ENCODE measurements at places on chromosomes 2 and 18. TPM values are rescaled to one million over a fixed set of nuclear protein-coding genes. Genes with fewer than 3 reads are reported as not detected.
A peak's percentile ranks its signal among the peaks of the same experiment; 100 is the strongest.

Gene ICOS
- total RNA-seq = not detected

Gene IL36RN
- total RNA-seq = not detected

DNA sequence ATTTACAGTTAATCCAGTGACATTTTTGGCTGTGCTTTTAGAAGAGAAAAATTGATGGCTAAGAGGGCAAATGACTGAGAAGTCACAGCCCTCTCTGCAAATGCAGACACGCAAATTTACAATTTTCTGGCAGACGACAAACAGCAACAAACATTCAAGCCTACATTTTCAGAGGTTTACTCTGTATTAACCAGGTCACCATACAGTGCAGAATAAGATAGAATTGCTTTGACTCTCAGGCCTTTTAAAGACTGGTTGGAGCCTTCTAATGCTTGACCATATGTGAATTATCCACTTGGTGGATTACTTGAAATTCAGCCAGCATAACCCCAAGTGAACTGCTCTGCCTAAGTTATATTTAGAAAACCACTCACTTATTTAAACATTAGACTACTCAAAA lies 280.9 kb upstream of the STON1 start:
- DNase-seq = no peak

- DNase-seq = no peak
Measured at GRCh38 chr2:86225581-86225980, 26.3 kb downstream of the MRPL35 start.

DNA sequence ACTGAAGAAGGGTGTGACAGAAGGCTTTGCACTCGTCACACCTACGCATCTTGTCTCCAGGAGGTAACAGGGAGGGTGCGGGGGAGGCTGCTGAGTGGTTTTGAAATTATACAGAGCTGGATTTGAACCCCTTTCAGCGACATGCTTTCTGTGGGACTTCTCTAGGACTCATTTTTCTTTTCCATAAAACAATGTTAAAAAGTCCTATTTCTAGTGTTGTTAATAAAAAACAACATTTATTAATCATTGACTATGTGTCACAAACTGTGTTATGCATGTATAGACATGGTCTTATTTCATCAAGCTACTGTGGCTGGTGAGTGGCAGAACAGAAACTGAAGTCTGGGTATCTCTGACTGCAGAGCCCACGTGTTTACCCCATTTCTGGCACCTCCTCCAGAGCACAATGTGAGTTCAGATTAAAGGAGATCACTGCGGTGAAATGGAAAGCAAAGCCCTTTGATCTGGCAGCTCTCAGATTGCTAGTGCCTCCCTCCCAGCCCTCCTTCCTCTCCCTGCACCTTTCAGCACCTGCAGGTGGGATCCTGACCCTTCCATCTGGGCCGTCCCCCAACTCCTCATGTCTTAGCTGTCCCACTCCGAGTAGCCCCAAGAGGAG lies 315.5 kb upstream of the MYT1L start:
- no peak for DNase-seq

DNA sequence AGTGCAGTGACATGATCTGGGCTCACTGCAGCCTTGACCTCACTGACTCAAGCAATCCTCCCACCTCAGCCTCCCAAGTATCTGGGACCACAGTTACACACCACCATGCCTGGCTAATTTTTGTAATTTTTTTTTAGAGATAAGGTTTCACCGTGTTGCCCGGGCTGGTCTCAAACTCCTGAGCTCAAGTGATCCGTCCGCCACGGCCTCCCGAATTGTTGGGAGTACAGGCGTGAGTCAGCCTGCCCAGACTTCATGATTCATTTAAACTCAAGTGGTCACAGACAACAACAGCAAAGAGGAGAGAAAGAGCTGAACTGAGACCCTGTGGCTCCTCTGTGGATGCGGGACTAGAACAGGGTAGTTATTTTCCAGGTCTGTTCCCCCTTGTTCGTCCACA lies 83.0 kb downstream of the TSHZ1 start:
- no peak for DNase-seq

Gene ANKRD29
- 0.46 TPM for total RNA-seq

- DNase-seq = no peak
Measured at GRCh38 chr2:45267062-45267792, 258.0 kb upstream of the SIX2 start.

Gene TMEFF2
- total RNA-seq = 0.04 TPM

GRCh38 chr2:127355407-127356008 lies 32.3 kb downstream of the MAP3K2 start:
- DNase-seq = no peak

DNA sequence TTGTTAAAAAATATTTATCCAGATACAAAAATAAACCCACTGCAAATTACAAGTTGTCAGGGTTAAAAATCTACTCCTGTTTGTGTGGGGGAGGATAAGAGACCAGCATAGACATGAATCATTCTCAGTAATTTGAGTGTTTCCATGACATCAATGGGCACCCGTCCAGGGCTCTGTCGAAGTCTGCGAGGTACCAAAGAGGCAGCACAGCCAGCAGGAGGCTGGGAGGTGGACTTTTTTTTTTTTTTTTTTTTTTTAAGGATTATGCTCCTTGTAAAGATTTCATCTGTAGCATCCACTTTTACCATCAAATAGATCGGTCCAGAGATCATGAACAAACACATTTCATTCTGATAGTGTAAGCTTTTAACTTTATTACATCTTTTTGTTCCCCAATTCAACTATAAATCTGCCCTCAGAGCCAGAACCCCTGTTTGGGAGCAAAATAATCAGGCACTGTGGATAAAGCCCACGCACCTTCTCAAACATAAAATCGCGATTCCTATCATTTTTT lies 182.0 kb downstream of the TCF4 start:
- DNase-seq = peak; percentile 90

- no peak for DNase-seq
Measured at GRCh38 chr2:63789338-63790020, 52.2 kb upstream of the UGP2 start.

Gene ASTL
- total RNA-seq = not detected

DNA sequence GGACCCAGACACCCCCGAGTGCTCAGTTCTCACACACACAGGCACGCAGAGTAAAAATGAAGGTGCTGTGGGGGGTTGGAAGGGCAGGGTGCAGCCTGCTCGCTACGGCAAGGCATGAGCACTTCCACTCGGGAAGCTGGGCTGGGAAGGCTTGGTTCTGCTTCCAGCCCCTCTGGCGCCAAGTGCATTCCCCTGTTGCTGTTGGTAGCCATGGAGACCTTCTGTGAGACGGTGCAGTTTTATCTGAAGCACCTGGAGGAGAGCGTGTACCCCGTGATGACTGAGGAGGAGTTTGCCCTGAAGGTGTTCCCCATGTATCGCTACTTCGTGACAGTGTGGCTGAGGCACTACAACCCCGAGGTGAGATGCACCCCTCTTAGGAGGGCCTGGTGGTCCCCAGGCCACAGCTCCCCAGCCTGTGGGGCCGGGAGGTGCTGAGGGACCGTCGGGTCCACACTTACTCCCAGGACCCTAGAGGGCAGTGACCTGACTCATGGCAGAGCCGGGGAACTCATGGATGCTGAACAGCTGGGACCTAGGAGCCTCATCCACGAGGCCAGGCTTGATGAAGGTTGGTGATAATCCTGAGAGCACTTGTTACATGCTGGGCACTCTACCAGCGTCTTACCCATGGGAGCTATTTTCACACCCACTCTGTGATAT lies 15.5 kb downstream of the MROH2A start:
- DNase-seq = no peak

Gene XIRP2
- not detected for total RNA-seq

Gene IL36A
- total RNA-seq = not detected

DNA sequence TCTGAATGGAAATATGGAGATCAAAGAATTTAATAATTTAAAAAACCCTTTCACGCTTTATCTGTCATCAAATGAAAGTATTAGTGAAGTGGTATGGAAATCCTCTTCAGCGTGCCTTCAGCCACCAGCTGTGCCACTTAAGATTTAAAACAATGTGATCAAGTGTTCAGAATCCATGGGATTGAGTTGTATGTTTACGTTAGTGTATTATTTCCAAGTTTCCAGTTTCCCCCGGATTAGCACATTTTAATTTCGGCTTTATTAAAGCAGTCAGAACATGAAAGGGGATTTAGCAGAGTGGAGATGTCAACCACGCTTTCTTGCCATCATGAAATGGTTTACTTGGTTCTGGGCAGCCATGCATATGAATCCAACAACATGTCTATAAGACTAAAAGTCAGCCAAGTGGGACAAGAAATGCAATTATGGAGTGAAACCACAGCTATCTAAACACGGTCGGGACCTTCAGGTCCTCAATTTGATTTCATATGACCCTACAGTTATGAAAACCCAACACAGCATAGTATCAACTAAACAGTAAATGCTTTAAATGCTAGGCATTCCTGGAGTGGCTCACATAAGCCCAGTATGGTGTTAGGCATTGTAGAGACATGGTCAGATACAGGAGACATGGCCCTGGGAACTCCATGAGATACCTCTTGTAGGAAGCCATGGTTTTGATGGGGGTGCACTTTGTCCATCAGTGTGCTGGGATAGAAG lies 224.9 kb upstream of the EPAS1 start:
- DNase-seq = no peak

DNA sequence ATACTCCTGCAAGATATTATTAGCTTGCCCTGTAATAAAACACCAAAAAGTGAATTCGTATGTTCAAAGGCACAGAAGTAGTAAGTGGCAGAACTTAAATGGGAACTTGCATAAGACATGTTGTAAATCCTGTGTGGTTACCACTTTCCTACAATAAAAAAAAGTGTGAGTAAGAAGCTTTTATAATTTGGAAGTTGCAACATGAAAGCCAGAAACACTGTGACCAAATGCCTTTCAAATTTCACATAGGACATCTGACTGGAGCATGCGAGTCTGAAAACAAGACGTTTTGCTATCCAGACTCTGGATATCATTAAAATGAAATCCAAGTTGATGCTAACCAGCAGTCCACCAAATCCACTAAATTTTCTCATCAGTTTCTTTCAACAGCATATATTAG lies 886.2 kb upstream of the NRXN1 start:
- DNase-seq = no peak

DNA sequence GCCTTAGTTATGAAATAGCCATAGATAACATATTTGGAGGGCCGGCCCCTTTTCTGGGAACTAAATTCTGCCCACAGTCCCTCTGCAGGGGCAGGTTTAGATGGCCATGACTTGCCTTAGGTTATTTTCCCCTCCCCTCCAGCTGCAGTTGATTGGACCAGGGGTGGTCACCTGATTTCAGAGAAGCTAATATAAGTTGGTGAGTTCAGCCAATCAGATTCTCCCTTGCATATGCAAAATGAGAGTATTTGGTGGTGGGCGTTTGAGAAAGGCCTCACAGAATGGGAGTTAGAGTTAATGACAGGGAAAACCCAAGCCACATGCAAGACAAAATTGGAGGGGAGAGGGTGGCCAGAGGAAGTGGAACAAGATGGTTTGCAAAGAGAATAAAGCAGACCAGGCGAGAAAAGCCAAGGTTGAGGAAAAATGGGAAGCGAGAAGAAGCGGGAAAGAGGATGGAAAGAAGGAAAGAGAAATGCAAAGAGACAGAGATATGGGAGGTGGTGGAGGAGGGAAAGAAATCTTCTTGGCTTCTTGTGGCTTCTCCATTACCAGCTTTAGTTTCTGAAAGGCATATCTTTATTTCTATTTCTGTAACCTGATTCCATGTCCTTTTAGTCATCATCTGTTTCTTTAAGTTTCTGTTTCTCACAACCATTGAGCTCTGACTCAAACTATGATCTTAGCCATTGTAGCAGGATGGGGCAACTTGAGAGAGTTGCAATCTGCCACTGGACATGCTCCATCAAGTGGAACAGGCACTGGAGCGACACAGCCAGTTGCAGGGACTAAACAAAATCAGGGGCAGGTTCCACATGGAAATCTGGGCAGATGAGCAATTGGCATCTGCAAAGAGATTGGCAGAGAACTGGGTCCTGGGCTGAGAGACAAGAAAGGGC lies 108.1 kb upstream of the SIX3 start:
- DNase-seq = no peak

DNA sequence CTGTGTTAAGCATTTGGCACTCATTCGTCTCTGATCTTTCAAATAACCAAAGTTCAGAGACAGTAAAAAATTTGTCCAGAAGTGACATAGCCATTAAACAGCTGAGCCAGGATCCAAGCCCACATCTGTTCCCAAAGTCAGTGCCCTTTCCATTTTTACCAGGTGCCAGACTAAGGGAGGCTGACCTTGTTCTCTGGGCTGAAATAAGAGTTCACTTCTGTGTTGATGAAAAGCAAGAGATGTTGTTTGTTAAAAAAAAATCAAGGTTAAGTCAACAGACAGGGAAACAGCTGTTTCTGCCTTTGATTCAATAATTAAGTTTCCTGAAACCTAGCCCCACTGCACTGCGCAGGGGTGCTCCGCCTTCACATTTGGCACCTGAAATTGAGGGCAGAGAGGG lies 117.1 kb downstream of the PRKRA start:
- no peak for DNase-seq

DNA sequence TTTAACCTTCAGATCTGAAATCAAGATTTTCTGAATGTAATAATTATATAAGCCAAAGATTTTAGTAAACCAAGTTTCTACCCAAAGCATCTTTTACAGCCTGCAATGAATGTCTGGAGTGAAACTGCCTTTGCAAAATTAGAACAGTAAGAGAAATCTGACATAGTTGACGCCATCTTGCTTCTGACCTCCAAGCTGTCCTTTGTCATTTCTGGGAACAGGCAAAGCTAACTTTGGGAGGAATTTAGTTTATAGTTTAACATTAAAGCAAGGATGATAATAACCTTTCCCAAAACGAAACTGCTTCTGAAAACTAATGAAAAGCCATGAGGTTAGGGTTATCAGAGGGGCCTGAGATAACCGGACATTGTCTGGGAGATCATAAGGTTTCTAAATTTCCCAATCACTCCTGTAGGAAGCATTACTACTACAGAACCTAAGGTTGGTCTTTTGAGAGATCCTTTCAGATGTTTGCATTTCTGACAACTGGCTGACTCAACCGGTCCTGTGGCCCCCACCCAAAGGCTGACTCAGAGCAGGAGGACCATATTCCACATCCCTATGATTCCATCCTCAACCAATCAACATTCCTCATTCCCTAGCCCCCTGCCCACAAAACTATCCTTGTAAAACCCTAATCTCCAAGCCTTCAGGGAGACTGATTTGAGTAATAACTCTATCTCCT lies 124.5 kb downstream of the TMEM131 start:
- DNase-seq = no peak

- no peak for DNase-seq
Measured at GRCh38 chr2:57696016-57696415, 350.6 kb upstream of the VRK2 start.

GRCh38 chr2:127358044-127358443 lies 29.7 kb downstream of the MAP3K2 start:
- DNase-seq = no peak

DNA sequence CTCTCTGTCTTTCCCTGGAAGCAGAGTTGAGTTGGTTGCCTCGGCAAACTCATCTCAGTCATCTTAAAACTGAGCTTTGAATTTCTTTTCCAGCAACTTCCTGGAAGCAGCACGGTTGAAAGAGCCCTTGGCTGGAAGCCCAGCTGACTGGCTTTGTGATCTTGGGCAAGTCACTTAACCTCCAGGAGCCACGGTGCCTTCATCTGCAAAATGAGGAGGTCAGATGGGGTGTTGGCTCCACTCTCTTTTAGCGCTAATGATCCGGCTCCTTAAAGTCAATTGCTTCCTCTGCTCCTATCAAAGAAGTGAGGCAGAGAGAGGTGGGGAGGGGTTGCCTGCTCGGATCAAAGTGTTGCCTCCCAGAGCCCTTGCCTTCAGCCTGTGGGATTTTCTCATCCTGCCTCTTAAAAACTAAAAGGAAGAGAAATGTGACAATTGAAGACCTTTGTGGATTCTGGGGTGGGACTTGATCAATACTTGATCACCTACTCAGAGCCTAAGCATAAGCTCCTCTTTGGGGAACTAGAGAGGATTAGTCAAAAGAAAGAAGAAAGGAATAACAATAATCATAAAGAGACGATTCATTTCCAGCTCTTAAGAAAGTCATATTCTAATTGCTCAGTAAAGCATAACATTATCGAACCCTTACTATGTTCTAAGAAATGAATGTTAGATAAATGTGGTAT lies 86.6 kb downstream of the MYCN start:
- DNase-seq = no peak

All from pulmonary artery endothelial cell (primary cell).